Effector CD8-positive, alpha-beta T cell (primary cell): ENCODE measurements at places on chromosomes 3 and 15.

- DNase-seq, result no peak
These were observed 8.5 kb downstream of the EIF4G1 start for GRCh38 chr3:184322731-184323487.

GRCh38 chr15:66948294-66948693, 117.1 kb upstream of the SMAD3 start:
- DNase-seq, result no peak

- DNase-seq, result no peak
These were observed 46.8 kb downstream of the PCCB start for GRCh38 chr3:136296960-136297359.

GRCh38 chr3:72536206-72536877, 311.9 kb downstream of the SHQ1 start:
- no peak for DNase-seq

GRCh38 chr3:117626577-117626976, 917.0 kb downstream of the TUSC7 start:
- DNase-seq, result no peak

GRCh38 chr3:167777356-167777755, 41.8 kb downstream of the SERPINI1 start:
- DNase-seq, result no peak

DNA sequence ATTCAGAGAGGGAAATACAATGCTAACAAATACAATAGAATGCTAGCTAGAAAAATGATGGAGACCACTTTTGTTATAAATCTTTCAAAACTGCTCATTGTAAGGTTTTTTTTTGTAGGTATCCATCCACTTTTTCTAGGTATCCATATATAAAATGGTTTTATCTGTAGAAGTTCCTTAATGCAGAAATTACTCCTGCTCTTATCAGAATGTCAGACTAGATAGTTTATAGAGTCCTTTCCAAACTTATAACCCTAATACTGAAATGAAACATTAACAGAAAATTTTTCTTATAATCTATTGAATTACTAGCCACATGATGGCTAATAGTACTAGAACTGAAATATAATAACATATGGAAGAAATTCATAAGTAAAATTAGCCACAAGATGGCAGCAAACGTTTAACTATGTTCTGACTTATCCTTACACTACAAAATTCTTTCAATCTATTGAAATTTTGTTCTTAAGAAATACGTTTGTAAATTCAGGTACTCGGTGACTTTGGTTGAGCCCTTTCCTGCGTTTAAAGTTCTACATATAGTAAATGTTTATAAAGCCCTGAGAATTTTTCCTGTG, 58.5 kb downstream of the ECT2 start:
- no peak for DNase-seq

DNA sequence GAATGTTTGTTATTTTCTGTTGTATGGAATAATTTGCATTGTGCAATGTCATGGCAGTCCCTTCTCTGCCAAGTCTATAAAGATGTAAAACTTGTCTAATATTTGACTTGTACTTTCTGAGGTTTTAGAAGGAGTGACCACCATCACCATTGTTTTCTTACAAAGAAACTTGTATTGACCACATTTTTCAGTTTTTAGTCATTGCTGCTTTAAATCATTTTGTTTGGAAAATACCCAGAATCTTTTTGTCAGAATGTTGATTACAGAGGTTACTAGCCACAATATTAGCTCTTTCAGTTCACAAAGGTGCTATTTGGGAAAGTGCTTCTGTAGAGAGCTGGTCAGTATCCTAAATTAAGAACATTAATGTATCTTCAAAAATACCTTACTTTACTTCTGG, 532.4 kb upstream of the GBE1 start:
- no peak for DNase-seq

- DNase-seq, result no peak
These were observed 141.4 kb upstream of the MRPS22 start for GRCh38 chr3:139202226-139202958.

GRCh38 chr3:160746976-160747375, 9.1 kb upstream of the PPM1L start:
- DNase-seq, result no peak

DNA sequence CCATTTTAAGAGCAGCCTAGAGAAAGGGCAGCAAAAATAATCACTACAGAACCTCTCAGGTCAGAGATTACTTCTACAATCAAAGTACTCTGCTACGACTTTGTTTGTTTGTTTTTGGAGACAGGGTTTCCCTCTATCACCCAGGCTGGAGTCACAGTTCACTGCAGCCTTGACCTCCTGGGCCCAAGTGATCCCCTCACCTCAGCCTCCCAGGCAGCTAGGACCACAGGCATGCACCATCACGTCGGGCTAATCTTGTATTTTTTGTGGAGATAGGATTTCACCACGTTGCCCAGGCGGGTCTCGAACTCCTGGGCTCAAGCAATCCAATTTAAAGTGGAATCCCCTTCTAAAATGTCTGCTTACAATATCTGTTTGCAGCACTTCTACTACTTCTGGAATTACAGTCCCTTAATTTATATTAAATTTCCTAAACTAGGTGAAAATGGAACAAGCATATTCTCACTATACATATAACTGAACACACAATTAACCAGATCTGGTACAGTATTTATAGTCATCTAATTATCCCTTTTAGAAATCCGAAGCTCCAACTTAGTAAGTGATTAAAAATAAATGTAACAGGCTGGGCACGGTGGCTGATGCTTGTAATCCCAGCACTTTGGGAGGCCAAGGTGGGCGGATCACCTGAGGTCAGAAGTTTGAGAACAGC, 4.4 kb downstream of the UACA start:
- no peak for DNase-seq

- DNase-seq, result no peak
These were observed 142.2 kb downstream of the GREM1 start for GRCh38 chr15:32859996-32860395.

DNA sequence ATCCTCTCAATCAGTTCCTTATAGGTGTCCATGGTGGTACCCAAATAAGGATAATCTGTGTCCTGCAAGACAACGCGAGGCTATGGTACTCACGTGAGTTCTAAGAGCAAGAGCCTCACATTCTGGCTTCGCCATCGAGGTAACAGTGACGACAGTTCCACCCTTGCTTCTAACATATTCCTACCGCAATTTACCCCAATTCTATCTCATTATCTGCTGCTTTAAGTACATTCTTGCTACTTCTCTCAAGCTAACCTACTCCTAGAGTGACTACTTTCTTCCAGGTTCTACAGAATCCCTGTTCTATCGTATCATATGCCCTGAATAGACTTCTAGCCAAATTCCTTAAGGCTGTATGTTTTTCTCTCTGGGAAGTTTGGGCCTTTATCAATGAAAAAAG, 26.6 kb downstream of the TFRC start:
- DNase-seq, result no peak

DNA sequence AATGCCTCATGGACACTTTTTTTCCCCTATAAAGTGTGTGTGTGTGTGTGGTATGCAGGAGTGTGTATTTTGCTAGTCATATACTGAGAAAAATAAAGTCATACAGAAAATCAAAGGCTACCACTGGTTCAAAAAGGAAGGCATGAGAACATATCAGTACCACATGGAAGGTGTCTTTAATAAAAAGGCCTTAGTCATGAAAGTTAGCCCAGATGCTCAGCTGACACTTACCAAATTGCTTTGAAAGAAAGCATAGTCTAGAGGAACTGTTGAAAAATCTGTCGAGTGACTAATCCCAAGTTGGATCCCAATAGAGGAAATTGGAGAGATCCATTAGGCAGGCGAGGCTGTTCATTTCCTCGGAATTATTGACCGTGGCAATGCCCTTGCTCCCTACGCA, 432.9 kb upstream of the CFAP20DC start:
- no peak for DNase-seq

DNA sequence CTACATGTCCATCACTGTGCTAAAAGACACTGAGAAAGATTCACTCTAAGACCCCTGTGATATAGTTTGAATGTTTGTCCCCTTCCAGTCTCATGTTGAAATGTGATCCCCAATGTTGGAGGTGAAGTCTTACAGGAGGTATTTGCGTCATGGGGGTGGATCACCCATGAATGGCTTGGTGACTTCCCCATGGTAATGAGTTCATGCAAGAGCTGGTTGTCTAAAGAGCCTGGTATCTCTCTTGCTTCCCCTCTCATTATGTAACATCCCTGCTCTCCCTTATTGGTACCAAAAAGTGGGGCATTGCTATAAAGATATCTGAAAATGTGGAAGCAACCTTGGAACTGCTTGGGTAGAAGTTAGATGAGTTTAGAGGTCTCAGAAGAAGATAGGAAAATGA, 32.2 kb upstream of the FAM174B start:
- DNase-seq, result no peak
